ENCODE measurements at places on chromosomes 16 and 17. TPM values are rescaled to one million over a fixed set of nuclear protein-coding genes. Genes with fewer than 3 reads are reported as not detected.

CDR2L gene
- total RNA-seq, result 36.9 TPM

SMYD4 gene
- 7.4 TPM for total RNA-seq

TBC1D3 gene
- 0.10 TPM for total RNA-seq

WFDC1 gene
- total RNA-seq, result 34.2 TPM

DNA sequence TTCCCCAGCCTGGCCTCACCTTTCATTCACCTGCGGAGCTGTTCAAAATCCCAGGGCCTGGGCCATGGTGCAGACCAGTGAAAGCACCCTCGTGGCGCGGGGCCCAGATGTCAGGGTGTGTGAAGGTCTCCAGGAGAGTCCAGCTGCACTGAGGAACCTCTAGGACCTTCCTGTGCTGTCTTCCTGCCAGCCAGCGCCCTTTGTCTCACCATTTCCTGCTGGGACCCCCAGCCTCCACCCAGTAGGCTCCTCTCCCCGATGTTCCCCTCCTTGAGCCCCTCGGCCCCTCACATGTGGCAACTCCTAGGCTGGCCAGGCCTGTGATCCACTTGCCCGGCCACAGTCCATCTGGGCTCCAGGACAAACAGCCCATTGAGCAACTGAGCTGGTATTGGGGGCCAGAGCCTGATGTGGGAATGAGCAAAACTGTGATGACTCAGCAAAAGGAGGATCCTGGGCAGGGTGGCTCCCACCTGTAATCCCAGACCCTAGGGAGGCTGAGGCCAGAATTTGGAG lies 677 bp downstream of the SULT1A2 start:
- H3K27ac ChIP-seq, result no peak overlapping the region
- H3K4me1 ChIP-seq, result no peaks in the 10 kb centered on the region
- DNase-seq, result no peak
- no peak overlapping the region for H3K4me3 ChIP-seq
- peaks cover 7% of the 10 kb centered on the region for H3K36me3 ChIP-seq
- H3K27me3 ChIP-seq, result peaks cover 10% of the 10 kb centered on the region

DNA sequence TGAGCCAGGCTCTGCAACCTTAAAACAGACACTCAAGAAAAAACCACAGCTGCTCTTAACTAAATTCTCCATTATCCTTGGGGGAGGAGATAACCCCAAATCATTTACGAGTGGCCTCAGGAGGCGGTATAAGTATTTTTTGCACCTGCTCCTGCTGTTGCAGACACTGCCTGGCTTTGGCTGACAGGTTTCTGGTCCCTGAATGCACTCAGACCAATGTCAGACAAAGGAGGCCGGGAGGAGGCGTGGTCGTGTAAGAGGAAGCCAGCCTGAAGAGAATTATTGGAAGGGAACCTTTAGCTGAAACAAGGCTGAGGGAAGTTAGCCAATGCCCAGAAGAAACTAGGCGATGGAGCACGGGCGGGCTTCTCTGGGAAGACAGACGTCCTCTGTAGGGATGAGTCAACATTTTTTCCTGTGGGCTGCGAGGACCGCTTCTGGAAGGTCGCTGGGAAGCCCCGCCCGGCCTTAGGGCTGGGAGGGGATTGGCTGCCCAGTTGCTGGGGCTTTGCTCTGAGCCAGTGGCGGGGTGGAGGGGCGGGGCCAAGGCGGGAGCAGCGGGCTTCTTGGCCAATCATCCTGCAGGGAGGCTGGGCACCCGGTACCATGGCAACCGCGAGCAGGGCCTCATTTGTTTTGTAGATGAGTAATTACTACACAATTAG lies 82.3 kb downstream of the CCDC182 start:
- H3K4me3 ChIP-seq, result peak overlapping the region; percentile 77
- peak overlapping the region; percentile 99 for H3K27ac ChIP-seq
- H3K36me3 ChIP-seq, result no peaks in the 10 kb centered on the region
- peak; percentile 99 for DNase-seq
- peaks cover 2% of the 10 kb centered on the region for H3K27me3 ChIP-seq

DNA sequence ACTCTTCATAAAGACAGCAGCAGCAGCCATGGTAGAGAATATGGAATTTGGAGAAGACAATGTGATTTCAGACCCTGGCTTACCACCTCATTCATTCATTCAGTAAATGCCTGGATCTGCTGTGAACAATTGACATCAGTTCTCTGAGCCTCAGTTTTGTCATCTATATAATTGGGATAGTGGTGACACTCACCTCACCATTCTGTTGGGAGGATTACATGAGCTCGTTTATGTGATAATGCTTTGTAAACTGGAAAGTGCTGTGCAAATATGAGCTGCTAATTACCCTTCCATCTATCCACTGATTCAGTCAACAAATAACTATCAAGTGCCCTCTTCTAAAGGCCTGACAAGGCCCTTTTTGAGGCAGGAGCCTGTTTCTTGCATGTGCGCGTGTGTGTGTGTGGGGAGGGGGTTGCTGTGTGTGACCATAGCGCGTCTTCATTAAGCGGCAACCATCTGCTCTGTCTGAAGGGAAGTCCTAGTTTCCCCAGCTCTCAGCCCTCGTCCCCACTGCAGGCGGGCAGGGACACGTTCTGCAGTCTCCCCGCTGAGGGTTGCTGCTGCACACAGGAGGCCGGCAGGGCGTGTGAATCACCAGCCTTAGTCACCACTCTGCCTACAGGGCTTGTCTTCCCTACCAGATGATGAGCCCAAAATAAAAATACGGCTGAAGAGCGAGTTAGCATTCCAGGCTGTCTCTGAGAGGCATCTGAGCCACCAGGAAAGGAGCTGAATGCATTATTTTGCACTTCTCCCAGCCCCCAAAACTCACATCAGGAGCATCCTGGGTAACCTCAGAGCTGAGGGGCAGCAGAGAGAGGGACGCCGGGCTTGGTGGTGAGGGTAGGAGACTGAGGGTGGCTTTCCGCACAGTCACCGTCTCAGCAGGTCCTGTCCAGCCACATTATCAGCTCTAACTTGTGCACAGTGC lies 19.9 kb downstream of the ARL4D start:
- H3K27ac ChIP-seq, result peak overlapping the region; percentile 94
- peak overlapping the region; percentile 78 for H3K4me3 ChIP-seq
- H3K27me3 ChIP-seq, result no peaks in the 10 kb centered on the region

DNA sequence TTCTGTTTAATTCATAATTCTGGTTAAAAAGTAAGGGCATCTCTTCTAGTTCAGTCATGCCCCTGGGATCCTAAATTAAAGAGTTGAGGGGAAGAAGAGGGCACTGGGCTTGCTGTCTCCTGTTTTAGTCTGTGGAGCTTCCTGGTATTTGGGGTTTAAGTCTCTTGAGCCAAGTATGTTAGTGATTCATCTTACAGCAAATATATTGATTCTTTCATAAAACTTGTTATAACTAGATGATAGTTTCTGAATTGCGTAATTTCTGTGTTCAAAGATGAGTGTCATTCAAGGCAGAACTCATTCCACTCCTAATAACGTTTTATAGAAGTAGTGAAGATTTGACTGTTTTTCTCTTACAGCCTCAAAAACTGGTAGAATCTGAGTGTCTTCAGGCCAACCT lies 1.7 kb downstream of the TXNDC17 start:
- H3K4me1 ChIP-seq, result peaks cover 47% of the 10 kb centered on the region
- peak overlapping the region; percentile 96 for H3K4me3 ChIP-seq

DNA sequence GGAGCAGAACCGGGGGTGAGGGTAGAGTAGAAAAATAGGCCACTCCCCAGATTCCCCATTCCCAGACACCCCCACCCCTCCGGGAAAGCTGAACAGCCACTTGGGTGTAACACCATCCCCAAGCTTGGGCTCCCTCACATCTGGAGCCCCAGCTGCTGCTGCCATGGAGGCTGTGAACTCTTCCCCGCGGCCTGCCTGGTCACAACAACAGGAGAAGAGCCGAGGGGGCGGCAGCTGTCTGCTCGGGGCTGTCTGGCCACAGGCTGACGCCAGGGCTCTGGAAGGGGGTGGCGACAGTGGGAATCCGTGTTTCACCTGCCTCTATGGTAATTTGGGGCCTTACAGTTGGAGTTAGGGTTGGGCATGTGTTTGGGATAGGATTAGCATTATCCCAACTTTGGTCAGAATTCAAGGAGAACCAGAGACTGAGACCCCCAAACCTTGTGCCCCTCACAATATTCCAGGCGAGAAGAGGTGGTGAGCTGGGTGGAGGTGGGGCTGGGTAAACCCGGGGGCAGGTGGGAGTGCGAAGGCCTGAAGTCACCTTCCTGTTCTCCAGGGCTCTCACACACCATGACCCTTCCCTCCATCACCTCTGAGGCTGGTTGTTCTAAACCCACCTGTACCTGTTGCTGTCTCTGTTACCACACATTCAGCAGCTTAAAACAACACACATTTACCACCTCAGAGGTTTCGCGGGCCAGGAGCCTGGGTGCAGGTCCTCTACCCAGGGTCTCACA lies 29.7 kb upstream of the NXPH3 start:
- H3K4me1 ChIP-seq, result no peaks in the 10 kb centered on the region
- H3K27ac ChIP-seq, result no peak overlapping the region
- no peaks in the 10 kb centered on the region for H3K36me3 ChIP-seq

- H3K27ac ChIP-seq, result peak overlapping the region; percentile 75
- no peak for DNase-seq
- H3K27me3 ChIP-seq, result peaks cover 5% of the 10 kb centered on the region
- H3K4me3 ChIP-seq, result peak overlapping the region; percentile 6
Observed at GRCh38 chr16:47712276-47713224, 251.4 kb downstream of the PHKB start.

DNA sequence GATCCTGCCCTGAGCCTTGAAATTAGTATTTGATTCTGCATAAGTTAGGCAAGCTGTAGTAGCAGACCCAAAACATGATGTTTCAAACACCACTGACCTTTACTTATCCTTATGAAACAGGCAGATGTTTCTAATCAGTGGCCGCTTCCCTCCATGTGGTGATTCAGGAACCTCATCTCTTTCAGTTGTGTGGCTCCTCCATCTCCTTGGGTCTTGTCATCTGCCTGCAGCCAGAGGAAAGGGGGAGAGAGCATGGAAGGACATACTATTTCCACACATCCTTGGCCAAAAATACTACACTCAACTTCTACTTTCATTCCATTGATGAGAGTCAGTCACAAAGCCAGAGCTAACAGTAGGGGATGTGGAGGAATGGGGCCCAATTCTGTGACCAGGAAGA lies 41.6 kb upstream of the IRX6 start:
- H3K4me3 ChIP-seq, result no peak overlapping the region
- no peaks in the 10 kb centered on the region for H3K4me1 ChIP-seq
- no peak for DNase-seq
- H3K36me3 ChIP-seq, result no peaks in the 10 kb centered on the region
